ENCODE measurements at places on chromosomes 12 and 14. TPM values are rescaled to one million over a fixed set of nuclear protein-coding genes. Genes with fewer than 3 reads are reported as not detected.
A peak's percentile ranks its signal among the peaks of the same experiment; 100 is the strongest.

Gene SERPINA9
- polyA plus RNA-seq, result not detected

Gene ARHGAP9
- 4.9 TPM for polyA plus RNA-seq

Gene FOXA1
- polyA plus RNA-seq, result 14.4 TPM

Gene SRRM4
- polyA plus RNA-seq, result not detected

Gene CLSTN3
- 6.0 TPM for polyA plus RNA-seq

Gene GLIPR1L2
- 0.47 TPM for polyA plus RNA-seq

- no peak overlapping the region for H3K4me3 ChIP-seq
- DNase-seq, result no peak
- H3K4me1 ChIP-seq, result peaks cover 49% of the 10 kb centered on the region
- no peaks in the 10 kb centered on the region for H3K27me3 ChIP-seq
- H3K27ac ChIP-seq, result peak overlapping the region; percentile 47
Measured at GRCh38 chr14:99516871-99517642, 35.8 kb downstream of the CCNK start.

GRCh38 chr12:59329462-59329861 is 266.4 kb upstream of the SLC16A7 start:
- no peaks in the 10 kb centered on the region for H3K27me3 ChIP-seq
- H3K4me3 ChIP-seq, result no peak overlapping the region
- H3K36me3 ChIP-seq, result no peaks in the 10 kb centered on the region
- no peak overlapping the region for H3K27ac ChIP-seq
- no peaks in the 10 kb centered on the region for H3K4me1 ChIP-seq

DNA sequence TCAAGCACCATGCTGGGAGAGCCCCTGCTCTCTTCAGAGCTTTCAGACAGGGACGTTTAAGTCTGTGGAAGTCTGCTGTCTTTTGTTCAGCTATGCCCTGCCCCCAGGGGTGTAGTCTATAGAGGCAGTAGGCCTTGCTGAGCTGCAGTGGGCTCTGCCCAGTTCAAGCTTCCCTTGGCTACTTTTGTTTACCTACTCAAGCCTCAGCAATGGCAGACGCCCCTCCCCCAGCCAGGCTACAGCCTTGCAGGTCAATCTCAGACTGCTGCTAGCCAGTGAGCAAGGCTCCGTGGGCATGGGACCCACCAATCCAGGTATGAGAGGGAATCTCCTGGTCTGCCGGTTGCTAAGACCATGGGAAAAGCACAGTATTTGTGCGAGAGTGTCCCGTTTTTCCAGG is 37.4 kb upstream of the C12orf71 start:
- no peaks in the 10 kb centered on the region for H3K4me1 ChIP-seq
- no peaks in the 10 kb centered on the region for H3K27me3 ChIP-seq
- no peak overlapping the region for H3K27ac ChIP-seq
- no peak for DNase-seq
- no peak overlapping the region for H3K4me3 ChIP-seq
- H3K36me3 ChIP-seq, result no peaks in the 10 kb centered on the region

GRCh38 chr14:35254736-35255135 is 37.4 kb upstream of the PSMA6 start:
- no peaks in the 10 kb centered on the region for H3K4me1 ChIP-seq
- H3K27me3 ChIP-seq, result no peaks in the 10 kb centered on the region
- H3K36me3 ChIP-seq, result no peaks in the 10 kb centered on the region
- no peak overlapping the region for H3K27ac ChIP-seq

DNA sequence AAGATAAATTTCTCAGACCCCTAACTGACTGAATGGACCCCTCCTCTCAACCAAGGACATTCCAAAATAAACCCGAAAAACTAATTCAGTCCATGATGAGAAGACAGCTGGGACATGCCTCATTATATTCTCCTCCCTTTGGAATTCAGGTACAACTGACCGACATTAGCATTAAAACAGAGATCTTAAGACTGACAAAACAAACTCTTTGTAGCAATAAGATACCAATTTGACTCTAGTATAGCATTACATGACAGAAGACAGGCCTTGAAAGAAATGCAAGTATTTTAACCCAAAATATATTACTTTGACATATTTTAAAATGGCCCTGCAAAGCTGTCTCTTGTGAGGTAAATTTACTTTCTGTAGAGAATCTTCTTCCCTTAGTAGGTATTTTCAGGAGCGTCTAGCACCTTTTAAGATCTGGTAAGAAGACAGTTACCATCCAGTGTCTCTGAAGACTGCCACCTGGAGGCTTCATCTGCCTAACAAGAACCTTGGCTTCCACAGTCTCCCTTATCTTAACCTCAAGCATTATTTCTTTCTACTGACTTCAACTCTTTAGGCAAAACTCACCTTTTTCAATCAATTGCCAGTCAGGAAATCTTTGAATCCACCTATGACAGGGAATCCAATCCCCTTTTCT is 957.5 kb downstream of the SLC6A15 start:
- no peaks in the 10 kb centered on the region for H3K27me3 ChIP-seq
- DNase-seq, result no peak
- no peaks in the 10 kb centered on the region for H3K36me3 ChIP-seq
- H3K4me3 ChIP-seq, result no peak overlapping the region
- no peak overlapping the region for H3K27ac ChIP-seq
- H3K4me1 ChIP-seq, result peaks cover 16% of the 10 kb centered on the region

- no peaks in the 10 kb centered on the region for H3K36me3 ChIP-seq
- H3K27ac ChIP-seq, result no peak overlapping the region
- no peaks in the 10 kb centered on the region for H3K4me1 ChIP-seq
- no peak for DNase-seq
- no peaks in the 10 kb centered on the region for H3K27me3 ChIP-seq
- no peak overlapping the region for H3K4me3 ChIP-seq
Measured at GRCh38 chr12:13084898-13085640, 18.4 kb downstream of the GSG1 start.

- no peak overlapping the region for H3K27ac ChIP-seq
- H3K36me3 ChIP-seq, result no peaks in the 10 kb centered on the region
- H3K4me1 ChIP-seq, result no peaks in the 10 kb centered on the region
- no peak overlapping the region for H3K4me3 ChIP-seq
- DNase-seq, result no peak
Measured at GRCh38 chr12:29980304-29980703, 196.6 kb upstream of the TMTC1 start.

- no peak for DNase-seq
- no peak overlapping the region for H3K27ac ChIP-seq
- H3K4me1 ChIP-seq, result no peaks in the 10 kb centered on the region
- no peaks in the 10 kb centered on the region for H3K27me3 ChIP-seq
- H3K4me3 ChIP-seq, result no peak overlapping the region
Measured at GRCh38 chr14:31489691-31490090, 1.9 kb upstream of the GPR33 start.

DNA sequence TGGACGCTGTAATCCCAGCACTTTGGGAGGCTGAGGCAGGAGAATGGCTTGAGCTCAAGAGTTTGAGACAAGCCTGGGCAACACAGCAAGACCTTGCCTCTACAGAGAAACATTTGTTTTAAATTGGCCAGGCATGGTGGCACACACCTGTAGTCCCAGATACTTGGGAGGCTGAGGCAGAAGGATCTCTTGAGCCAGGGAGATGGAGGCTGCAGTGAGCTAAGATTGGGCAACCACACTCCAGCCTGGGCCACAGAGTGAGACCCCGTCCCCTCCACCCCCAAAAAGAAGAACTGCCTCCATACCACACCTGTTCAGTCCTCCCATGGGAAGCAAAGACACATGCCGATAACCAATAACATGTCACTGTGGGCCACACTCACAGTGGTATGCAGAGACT is 19.2 kb downstream of the CCDC85C start:
- no peaks in the 10 kb centered on the region for H3K4me1 ChIP-seq
- no peak for DNase-seq
- peak overlapping the region; percentile 20 for H3K27ac ChIP-seq
- no peak overlapping the region for H3K4me3 ChIP-seq
- no peaks in the 10 kb centered on the region for H3K27me3 ChIP-seq

DNA sequence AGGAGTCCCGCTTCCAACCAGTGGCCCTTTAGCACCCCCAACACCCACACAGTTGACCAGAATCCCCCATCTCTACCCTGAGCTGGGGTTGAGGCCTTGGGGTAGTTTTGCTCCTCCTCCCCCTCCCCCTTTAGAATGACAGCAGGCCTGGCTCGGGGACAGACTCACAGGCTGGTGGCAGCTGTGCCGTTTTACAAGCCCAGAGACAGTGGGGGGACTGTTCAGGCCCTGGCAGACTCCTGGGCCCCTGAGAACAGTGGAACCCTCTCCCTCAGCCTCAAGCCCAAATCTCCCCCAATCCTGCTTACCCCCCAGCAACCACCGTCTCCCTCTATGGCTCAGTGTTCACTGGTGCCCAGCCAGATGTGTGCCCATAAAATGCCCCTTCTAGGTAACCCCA is 10.1 kb downstream of the TMEM119 start:
- no peak overlapping the region for H3K27ac ChIP-seq
- H3K27me3 ChIP-seq, result no peaks in the 10 kb centered on the region
- no peak overlapping the region for H3K4me3 ChIP-seq
- H3K36me3 ChIP-seq, result no peaks in the 10 kb centered on the region

DNA sequence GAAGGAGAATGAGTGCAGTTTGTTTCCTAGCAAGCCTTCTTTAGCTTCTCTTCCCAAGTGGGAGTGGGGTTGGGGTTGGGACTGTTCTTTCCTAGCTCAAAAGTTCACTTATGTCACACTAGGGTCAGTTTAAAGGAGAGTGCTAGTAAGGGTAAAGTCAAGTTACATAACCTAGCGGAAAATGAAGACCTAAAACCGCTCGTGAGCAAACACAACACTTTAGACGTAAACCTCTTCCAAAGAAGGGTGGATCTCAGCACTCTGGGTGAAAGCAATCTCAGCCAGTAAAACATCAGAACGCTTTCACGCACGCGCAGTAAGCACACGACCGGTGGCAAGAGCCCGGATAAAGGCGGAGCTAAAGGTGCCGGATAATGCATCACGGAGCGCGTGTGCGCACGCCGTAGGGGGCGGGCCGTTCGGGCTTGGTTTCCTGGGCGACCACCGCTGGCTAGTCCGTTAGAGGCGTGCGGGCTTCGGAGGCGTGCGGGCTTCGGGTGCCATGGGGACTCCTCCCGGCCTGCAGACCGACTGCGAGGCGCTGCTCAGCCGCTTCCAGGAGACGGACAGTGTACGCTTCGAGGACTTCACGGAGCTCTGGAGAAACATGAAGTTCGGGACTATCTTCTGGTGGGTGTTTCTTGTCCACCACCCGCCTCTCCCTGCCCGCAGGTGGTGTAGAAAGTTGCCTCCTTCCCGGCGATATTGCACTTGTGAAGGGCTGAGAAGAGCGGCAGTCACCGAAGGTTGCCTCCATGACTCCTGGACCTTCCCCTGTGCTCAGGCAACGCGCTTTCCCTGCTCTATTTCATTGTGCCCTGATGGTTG is at the start of gene SNAPC1:
Gene SNAPC1 (plus strand): TSS at position 462 of the 828 bp plus-strand sequence. CDS start 41 bp downstream, at position 503.
- no peaks in the 10 kb centered on the region for H3K27me3 ChIP-seq
- peak within 1 kb of the TSS; percentile 82 for H3K4me3 ChIP-seq
- no peaks in the 10 kb centered on the region for H3K36me3 ChIP-seq
- peak; percentile 98 for DNase-seq

- H3K27ac ChIP-seq, result no peak overlapping the region
- DNase-seq, result no peak
- H3K4me3 ChIP-seq, result no peak overlapping the region
- no peaks in the 10 kb centered on the region for H3K36me3 ChIP-seq
- no peaks in the 10 kb centered on the region for H3K4me1 ChIP-seq
Measured at GRCh38 chr12:122788387-122788786, 14.0 kb downstream of the CCDC62 start.

DNA sequence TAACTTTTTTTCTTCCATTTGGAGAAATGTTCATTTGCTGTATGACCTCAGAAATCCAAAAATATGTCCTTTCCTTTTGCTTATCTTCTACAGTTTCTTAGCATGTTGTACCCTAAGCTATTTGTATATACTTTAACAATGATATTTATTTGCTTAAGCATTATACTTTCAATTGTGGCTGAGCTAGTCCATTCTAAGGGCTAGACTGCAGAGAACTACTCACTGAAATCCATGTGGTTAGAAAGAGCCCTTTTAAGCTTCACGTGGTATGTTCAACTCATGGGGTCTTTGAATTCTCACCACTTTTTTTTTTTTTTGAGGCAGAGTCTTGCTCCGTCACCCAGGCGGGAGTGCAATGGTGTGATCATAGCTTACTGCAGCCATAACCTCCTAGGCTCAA is 122.5 kb downstream of the HMGA2 start:
- no peak overlapping the region for H3K4me3 ChIP-seq
- H3K36me3 ChIP-seq, result no peaks in the 10 kb centered on the region
- peaks cover 9% of the 10 kb centered on the region for H3K4me1 ChIP-seq
- no peaks in the 10 kb centered on the region for H3K27me3 ChIP-seq

DNA sequence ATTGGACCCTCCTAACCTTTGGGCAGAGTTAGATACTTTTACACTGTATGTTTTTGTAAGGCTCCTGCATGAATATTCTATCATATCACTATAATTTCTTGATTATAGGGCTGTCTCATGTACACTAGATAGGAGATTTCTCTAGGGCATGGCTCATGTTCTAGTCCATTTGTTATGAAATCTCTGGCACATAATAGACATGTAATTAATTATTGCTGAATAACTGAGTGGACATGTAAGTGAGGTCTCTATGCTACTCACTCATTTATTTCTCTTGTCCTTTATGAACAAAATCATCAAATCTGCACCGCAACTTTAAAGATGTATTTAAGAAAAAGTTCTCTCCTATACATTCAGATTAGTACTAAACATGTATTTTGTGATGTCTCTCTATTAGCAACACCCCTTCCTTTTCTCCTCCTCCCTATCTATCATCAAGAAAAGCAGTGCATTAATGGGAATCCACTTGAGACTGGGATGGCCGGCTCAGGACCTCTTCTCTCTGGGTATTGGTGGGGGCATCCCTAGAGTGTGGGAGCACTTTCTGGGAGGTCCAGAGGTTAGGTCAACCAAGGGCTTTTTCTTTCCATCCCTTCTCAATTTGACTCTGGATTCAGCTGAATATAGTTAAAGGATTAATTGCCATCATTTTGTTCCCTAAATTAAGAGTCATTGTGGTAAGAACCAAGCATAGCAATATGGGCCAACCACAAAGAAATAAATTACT is 168.0 kb upstream of the HMGA2 start:
- H3K27me3 ChIP-seq, result no peaks in the 10 kb centered on the region

DNA sequence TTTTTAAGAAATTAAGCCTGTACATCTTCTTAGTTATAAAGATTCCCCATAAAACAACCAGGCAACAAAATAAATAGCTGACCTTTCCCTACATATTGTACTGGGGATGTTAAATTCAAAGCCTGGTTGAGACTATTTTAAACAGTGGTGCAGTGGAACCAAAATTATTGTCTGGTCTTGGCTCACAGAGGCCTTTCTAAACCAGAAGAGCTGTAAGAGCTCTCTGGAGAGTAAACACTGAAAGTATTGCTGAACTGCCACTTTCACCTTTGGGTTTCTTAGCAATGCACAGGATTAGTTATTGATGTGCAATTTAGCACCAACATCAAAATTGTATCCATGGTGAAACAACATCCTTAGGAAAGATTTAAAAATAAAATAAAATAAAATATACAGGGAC is 20.6 kb downstream of the RACGAP1 start:
- DNase-seq, result no peak
- no peak overlapping the region for H3K4me3 ChIP-seq
- H3K4me1 ChIP-seq, result peaks cover 60% of the 10 kb centered on the region
- peak overlapping the region; percentile 53 for H3K27ac ChIP-seq
- no peaks in the 10 kb centered on the region for H3K36me3 ChIP-seq

DNA sequence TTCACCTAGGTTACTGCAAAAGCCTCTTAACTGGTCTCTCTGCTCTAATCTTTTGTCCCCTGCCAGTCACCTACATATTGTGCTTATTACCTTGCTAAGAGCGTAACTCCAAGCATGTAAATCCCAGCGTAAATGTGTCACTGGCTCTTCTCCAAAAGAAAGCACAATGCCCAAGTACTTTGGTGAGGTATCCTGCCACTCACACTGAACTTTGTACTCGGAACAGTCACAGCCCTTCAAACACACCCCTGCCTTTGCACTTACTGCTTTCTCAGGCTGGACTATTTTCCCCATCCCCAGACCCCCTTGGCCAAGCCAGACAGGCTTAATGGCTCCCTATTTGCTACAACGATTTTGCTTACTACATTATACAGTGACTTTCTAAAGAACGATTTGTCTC is 31.7 kb downstream of the GALNT4 start:
- H3K27ac ChIP-seq, result no peak overlapping the region
- H3K27me3 ChIP-seq, result no peaks in the 10 kb centered on the region
- no peaks in the 10 kb centered on the region for H3K4me1 ChIP-seq
- H3K36me3 ChIP-seq, result peaks cover 25% of the 10 kb centered on the region
- DNase-seq, result no peak
